ENCODE measurements at places on chromosomes 12 and 14. TPM values are rescaled to one million over a fixed set of nuclear protein-coding genes. Genes with fewer than 3 reads are reported as not detected.

- DNase-seq: peak; percentile 65
Measured at GRCh38 chr12:65741656-65742017, 82.6 kb upstream of the HMGA2 start.

GRCh38 chr12:115355301-115355700 is 671.3 kb upstream of the TBX3 start:
- no peak for DNase-seq

DNA sequence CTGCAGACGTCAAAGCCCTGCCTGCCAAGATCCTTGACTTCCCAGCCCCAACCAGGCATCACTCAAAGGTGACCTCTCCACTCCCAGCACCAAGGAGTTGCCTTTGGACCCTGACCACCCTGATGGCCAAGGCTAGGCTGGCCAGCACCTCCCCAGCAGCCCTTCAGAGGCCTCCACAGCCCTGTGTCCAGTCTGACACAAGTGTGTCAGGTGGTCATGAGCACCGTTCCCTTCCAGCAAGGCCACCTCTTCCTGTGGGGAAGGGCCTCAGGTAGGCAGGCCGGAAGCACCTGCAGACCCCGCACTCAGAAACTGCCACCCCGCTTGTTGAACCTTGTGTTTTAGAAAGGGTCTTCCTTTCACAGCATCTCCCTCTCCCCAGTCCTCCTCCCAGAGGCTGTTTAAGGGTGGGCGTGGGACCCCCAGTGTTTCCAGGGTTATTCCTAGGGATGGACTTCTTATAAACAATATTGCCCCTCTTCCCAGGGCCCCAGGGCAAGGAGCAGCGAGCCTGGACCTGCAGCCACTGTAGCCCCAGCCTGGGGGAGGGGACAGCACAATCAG is 13.2 kb upstream of the INF2 start:
- no peak for DNase-seq

- DNase-seq: no peak
Measured at GRCh38 chr12:38586789-38587188, 270.2 kb downstream of the ALG10B start.

- no peak for DNase-seq
Measured at GRCh38 chr12:22700106-22700505, 75.1 kb downstream of the ETNK1 start.

- DNase-seq: no peak
Measured at GRCh38 chr14:69114763-69115162, 38.2 kb downstream of the DCAF5 start.

GRCh38 chr12:73384592-73384991 is 1112.4 kb downstream of the TRHDE start:
- DNase-seq: no peak

The NKX2-8 gene
- not detected for total RNA-seq

The CCDC175 gene
- total RNA-seq: 1.1 TPM

The NOS1 gene
- total RNA-seq: 7.0 TPM

The TROAP gene
- total RNA-seq: 10.5 TPM
